ENCODE measurements at places on chromosomes 11 and 22. TPM values are rescaled to one million over a fixed set of nuclear protein-coding genes. Genes with fewer than 3 reads are reported as not detected.

OR6T1 gene
- total RNA-seq, result not detected

- DNase-seq, result no peak
Measured at GRCh38 chr22:45477366-45478107, 25.1 kb upstream of the FBLN1 start.

DNA sequence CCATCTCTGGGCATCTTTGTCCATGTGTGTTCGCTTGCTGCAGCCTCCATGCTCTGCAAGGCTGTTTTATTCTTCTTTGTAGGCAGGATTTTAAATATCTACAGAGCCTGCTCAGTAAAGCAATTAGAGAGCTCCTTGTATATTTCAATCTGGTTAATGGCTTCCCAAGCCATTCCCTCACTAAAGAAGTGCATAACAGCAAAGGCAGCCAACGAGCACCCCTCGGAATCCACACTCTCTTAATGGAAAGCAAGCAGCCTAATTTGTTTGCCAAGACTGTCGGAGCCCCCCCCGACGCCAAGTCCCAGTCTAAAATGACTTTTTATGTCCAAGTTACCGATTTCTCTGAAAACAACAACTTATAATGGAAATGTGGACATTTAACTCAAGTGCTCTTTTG, 123.6 kb downstream of the ARL14EP start:
- no peak for DNase-seq

DNA sequence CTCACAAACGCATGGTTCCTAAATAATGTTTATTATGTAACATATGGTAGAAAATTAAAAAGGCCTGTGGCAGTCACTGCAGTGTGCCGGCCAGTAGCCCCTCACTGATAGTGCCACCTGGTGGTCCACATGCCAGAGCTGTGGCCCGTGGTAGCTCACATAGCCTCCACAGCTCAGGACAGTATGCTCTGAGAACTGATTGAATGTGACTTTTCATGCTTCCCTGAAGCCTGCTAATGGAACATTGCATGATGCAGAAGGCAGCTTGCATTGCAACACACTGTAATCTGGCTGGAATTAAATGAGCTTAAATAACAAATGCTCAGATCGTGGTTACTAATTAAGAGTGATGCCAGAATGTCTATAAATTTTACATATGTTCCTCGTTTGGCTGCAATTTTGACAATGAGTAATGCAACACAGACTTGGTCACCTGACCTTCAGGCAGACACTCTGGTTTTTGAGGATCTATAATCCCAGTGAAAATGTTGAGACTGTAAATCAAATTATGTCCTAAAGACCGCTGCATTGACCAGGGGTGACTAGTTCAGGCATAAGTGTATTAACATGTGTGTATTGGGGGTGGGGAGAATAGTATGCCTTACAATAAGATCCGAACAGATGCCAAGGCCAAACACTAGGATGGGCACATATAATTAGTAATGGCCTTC, 566.4 kb downstream of the METTL15 start:
- DNase-seq, result peak; percentile 24

DNA sequence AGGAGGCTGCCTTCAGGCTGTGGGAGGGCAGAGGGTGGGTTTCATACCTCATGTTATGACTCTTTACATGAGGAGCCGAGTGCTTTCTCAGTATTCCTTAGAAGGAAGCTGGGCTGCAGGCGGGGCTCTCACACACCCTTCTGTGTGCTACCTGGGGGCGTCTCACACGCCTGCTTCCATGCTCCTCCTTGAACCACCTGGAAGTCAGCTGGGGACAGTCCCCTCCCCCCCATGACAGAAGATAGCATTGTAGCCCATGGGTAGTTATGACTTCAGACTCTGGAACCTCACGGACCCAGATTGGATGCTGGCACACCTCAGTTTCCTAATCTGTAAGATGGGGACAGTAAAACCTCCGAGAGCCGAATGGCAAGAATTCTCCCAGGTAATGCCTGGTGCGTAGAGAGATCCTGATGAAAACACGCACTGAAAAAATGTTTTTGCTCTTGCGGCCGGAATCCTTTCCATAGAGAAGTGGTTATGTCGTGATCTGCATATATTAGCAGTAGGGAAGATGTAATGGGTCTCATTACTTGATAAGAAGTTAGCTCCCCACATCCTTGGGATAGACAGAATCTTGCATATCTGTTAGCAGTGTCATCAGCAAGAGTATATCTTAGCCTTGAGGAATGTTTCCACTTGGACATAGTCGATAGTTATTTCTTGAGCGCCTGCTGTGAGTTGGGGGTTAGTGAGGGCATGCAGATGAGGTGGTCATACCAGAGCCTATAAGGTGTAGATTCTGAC, 4.9 kb downstream of the DAGLA start:
- no peak for DNase-seq

DNA sequence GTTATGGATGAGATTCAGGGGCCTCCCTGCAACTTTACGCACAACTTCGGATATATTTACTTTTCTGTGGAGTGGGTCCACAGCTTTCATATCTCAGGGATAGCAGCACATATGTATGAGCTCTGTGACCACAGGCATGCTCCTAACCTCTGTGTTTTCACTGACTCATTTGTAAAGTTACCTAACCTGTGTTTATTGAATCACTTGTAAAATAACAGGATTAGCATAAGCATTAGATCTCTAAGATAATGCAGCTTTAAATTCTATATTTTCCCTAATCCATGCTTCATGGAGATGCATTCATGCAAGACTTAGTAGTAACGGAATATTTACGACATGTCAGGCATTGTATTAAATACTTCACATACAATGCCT, 47.9 kb upstream of the DDI1 start:
- DNase-seq, result no peak

DNA sequence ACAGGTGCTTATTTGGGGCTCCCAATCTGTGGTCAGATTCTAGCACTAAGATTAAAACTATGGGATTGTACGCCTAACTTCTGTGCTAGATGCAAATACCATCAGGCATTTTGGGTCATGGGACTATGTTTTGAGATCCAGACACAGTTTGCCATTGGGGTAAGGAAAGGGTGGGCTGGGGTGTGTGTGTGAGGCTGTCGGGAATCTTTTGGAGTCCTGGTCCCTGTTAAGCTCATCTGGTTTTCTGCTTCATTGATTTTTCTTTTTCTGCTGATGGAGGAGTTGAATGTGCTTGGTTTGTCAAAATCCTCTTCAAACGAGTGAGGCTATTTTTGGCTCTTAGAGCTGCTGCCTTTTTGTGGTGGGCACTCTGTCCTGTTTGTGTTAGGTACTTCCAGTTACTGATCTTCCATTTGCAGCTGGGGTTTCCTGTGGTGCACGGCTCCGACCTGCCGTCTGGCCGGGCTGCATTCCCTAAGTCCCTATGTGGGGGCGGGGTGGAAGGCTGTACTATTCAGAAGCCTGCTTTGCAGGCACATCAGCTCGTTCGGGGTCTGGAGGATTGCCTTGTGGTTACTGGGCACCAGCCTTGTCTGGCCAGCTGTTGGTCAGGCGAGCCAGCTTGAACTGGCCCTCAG, 2.9 kb downstream of the BCR start:
- DNase-seq, result peak; percentile 45

DNA sequence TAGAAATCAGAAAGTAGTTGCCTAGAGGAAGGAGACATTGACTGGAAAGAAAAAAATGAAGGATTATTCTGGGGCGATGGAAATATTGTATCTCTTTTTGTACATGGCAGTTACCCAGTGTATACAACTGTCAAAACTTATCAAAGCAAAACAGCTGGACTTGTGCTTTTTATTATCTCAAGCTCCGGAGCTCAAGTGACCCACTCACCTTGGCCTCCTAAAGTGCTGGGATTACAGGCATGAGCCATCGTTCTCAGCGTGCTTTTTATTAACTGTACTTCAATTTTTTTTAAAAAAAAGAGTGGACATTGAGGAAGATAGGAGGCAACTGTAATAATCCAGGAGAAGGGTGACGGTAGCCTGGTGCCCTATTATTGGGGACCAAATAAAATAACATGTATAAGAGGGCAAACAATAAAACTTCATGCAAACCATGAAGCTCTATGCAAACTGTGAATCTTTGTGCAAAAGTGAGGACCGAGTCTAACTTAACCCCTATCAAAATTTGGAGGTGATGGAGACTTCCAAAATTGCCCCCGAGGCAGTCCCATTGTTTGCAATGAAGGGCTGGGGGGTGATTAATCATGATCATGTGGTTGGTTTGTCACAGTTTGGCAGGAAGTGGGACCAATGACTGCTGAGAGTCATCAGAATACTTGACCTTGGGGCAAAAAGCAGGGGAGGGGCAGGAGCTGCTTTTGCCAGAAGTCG, 23.5 kb downstream of the FZD4 start:
- no peak for DNase-seq

DNA sequence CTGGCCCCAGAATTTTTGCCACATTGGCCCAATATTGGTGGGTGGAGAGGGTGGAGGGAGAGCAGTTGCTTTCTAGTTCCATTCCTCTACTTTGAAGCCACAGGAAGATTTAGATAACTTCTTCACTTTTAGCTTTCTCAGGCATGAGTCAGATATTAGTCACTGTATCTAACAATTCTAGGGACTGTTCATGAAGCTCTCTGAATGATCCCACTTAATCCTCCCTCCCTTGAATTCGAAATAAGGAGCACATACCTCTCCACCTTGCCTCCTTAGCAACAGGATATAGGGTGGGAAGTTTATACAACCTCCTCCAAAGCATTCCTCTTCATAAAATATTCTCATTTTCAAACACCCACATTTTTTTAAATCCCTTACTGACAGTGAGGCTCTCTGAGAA, 13.5 kb downstream of the FSHB start:
- no peak for DNase-seq

GRCh38 chr22:50250555-50251476, at the start of gene HDAC10:
HDAC10 (minus strand) TSS chr22:50251265; CDS start chr22:50251032, 233 bp downstream.
- peak; percentile 99 for DNase-seq

DNA sequence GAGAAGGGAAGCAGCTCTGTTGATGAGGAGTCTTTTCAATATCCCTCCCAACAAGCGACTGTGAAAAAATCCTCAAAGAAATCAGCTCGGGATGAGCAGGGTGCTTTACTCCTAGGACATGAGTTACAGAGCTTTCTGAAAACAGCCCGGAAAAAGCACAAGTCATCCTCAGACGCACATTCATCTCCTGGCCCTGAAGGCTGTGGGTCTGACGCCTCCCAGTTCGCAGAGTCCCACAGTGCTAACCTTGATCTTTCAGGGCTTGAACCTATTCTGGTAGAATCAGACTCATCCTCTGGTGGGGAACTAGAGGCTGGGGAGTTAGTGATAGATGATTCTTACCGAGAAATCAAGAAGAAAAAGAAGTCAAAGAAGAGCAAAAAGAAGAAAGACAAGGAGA, 7.7 kb downstream of the HMGXB4 start:
- DNase-seq, result no peak

DNA sequence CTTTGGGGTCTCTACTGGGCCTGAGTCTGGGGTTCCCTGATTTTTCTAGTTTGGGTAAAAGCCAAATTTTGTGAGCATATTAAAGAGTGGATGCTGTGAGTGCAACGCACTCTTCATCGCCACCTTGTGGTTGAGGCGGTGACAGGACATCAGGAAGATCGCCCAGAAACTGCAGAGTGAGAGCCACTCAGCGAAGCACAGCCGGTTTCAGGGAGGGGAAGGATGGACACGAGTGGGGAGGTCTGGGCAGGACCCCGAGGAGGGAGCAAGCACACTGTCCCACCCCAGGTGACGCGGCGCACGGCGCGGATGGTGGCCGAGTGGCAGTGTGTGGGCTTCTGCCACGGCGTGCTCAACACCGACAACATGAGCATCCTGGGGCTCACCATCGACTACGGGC, 9.1 kb downstream of the SELENOO start:
- DNase-seq, result no peak

Data from left lung (tissue), 14 donors.